SK-MEL-5 (cell line): ENCODE measurements at places on chromosomes 12 and 14. TPM values are rescaled to one million over a fixed set of nuclear protein-coding genes. Genes with fewer than 3 reads are reported as not detected.
A peak's percentile ranks its signal among the peaks of the same experiment; 100 is the strongest.

The B4GALNT1 gene
- total RNA-seq: 8.3 and 11.2 TPM in 2 replicates

The OR11H7 gene
- total RNA-seq: not detected in 2 replicates

The ASIC1 gene
- 4.7 and 5.2 TPM in 2 replicates for total RNA-seq

The OTOGL gene
- total RNA-seq: 2.7 and 3.1 TPM in 2 replicates

The MYRFL gene
- not detected in 2 replicates for total RNA-seq

The TCTN2 gene
- 9.8 and 11.0 TPM in 2 replicates for total RNA-seq

The ZNF605 gene
- total RNA-seq: 9.9 and 10.1 TPM in 2 replicates

The TOMM20L gene
- total RNA-seq: not detected in 2 replicates

The DLGAP5 gene
- total RNA-seq: 29.2 and 31.1 TPM in 2 replicates

The MBIP gene
- 9.2 and 9.8 TPM in 2 replicates for total RNA-seq

GRCh38 chr14:22994762-22995275 lies 12.5 kb upstream of the AJUBA start:
- DNase-seq: peak; percentile 62

GRCh38 chr14:77607741-77608302 lies 8.6 kb downstream of the SPTLC2 start:
- no peak for DNase-seq

- peak; percentile 80 for DNase-seq
These were observed 26.5 kb downstream of the ZBTB42 start for GRCh38 chr14:104827177-104828055.

DNA sequence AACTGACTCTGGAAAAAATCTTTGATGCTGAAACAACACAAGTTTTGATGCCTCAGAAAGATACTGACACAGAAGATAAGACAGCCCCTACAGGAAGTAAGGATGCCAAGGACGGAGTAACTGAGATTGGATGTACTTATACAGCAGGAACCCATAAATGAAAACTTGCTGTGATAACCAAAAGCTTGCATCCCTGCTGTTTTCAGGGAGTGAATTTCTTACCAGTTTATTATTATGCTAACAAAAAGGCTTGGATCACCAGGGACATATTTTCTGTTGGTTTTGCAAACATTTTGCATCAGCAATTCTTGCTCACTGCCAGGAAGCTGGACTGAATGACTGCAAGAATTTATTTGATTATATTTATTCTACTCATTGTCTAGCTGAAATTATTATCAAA lies 197.7 kb downstream of the NAV3 start:
- no peak for DNase-seq

DNA sequence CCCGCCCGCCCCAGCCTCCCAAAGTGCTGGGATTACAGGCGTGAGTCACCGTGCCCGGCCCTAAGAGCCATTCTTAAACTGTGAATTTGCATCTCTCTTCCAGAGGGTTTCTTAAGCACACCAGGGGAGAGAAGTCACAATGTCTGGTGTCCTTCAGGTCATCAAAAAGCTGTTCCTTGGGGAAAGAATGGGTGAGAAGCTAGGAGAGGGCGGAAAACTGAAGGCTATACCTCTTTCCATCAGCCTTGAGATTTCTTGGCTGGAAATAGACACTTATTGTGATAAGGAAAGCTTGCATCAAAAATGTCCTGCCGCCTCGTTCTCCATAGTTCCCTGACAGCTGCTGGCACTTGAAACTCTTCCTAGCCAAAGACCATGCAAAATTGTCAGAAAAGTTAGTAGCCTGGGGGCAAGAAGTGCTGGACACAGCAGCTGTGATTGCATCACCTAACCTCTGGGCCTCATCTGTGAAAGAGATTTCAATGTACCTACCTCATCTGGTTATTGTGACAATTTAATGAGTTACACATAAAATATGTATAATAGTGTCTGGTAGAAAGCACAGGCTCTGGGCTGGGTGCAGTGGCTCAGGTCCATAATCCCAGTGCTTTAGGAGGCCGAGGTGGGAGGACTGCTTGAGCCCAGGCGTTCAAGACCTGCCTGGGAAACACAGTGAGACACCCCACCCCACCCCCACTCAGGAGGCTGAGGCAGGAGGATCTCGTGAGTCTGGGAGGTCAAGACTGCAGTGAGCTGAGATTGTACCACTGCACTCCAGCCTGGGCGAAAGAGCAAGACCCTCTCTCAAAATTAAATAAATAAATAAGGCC lies 9.7 kb upstream of the UBC start:
- DNase-seq: peak; percentile 67

GRCh38 chr14:25464078-25464477 lies 414.1 kb upstream of the STXBP6 start:
- peak; percentile 0 for DNase-seq

DNA sequence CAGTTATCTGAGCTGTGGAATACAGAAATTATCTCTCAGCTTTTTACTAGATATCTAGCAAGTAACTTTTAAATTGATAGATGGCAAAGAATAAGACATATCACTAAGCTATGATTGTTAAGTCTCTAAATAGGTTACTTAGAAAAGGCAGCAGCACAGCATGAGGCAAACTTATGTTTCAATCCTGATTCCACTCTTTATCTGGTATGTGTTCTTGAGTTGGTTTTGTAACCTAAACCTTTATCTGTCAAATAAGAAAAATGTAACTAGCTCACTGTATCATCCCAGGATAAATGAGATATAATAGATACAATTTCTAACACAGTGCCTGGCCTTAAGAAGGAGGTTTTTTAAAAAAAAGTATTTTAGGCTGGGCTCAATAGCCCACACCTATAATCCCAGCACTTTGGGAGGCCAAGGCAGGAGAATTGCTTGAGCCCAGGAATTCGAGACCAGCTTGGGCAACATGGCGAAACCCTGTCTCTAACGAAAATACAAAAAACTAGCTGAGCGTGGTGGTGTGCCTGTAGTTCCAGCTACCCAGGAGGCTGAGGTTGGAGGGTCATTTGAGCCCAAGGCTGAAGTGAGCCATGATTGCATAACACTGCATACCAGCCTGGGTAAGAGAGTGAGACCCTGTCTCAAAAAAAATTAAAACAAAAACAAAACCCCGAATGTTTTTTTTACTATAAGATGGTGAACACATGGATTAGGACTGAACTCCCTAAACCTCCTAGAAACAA lies 56.8 kb downstream of the HEATR5A start:
- no peak for DNase-seq

DNA sequence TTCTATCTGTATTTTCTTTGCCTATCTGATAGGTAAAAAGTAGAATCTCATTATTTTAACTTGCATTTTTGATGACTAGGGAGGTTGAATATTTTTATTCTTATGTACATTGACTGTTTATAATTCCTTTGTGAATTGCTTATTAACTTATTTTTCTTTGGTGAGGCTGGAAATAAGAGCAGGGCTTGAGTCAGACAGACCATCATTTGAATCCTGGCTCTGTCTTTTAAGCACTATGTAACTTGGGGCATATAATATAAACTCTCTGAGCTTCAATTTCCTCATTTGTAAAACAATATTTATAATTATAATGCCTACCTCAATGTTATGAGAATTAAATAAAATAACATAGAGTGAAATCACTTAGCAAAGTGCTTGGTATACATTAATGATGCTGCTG lies 108.9 kb downstream of the MSRB3 start:
- DNase-seq: no peak

DNA sequence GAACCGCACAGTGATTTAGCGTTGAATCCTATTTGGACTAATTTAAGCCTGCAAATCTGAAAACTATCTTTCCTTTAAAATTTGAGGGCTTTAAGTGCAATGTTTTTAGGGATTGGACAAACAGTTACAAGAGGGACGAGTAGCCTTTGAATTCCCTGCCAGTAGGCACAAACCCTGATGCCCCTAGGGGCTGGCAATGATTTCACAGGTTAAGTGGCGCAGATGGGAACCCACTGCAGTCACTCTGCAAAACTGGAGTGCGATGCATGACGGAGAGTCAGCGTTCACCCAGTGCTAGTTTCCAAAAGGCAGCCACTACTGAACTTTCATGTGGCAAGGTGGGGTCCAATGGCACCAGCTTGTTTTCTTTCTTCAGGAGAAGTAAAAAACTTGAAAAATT lies 99.4 kb upstream of the FRMD6 start:
- peak; percentile 19 for DNase-seq

DNA sequence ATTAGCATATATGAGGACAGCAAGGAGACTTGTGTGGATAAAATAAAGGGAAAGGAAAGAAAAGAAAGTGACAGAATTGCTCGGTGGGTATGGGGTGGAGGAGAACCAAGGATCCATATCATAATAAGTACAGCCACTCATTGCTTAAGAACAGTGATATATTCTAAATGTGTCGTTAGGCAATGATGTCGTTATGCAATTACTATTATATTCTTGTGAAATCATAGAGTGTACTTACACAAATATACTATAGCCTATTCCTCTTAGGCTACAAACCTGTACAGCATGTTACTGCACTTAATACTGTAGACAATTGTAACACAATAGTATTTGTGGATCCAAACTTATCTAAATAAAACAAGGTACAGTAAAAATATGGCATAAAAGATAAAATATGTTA lies 271.1 kb downstream of the CCER1 start:
- no peak for DNase-seq

DNA sequence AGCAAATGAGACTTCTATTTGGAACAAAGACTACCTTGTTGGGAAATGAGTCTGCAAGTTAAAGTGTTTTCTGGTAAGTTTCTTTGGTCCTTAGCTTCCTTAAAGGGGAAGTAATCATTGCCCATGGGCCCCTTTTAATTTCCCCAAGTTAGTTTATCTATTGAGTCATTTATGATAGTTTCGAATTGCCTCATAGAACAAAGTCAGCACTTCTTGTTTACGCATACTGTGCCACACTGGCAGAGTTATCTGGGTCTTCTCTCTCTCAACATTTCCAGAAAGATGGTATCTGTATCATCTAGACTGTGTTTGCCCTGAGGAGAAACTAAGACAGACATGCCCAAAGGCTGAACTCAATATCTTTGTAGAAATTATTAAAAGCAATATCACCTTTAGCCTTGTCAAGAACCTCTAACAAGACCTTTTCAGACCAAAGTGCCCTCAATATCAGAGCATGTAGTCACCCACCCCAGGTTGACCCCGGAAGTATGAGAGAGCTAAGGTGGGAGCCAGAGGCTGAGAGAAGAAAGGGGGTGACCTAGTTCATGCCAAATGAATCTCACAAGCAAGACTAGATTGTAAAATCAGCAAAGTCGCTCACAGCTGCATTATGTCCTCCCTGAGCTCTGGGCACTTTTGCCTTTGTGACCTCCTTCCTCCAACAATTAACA lies 40.0 kb downstream of the GPR65 start:
- DNase-seq: no peak

DNA sequence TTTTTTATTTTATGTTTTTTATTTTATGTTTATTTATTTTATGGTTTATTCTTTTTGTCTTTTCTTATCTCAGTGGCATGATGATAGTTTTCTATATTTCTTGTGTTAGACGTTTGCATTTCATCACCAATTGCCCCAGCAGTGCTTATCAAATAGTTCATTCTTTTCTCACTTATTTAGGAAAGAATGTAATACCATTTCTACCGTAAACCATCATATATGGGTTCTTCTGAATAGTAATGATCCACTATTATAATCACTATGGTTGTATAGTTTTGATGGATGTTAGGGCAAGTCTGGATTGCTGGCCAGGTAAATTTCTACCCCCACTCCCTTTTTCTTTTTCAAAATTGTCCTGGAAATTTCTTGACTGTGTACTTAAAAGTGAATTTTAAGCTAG lies 134.6 kb upstream of the FBXO33 start:
- DNase-seq: no peak

GRCh38 chr12:26831951-26832821 lies 808 bp downstream of the ITPR2 start:
- DNase-seq: peak; percentile 69
